ENCODE measurements at places on chromosomes 12 and 14.

GRCh38 chr12:46144433-46144832 lies 124.4 kb downstream of the SLC38A1 start:
- DNase-seq: no peak

DNA sequence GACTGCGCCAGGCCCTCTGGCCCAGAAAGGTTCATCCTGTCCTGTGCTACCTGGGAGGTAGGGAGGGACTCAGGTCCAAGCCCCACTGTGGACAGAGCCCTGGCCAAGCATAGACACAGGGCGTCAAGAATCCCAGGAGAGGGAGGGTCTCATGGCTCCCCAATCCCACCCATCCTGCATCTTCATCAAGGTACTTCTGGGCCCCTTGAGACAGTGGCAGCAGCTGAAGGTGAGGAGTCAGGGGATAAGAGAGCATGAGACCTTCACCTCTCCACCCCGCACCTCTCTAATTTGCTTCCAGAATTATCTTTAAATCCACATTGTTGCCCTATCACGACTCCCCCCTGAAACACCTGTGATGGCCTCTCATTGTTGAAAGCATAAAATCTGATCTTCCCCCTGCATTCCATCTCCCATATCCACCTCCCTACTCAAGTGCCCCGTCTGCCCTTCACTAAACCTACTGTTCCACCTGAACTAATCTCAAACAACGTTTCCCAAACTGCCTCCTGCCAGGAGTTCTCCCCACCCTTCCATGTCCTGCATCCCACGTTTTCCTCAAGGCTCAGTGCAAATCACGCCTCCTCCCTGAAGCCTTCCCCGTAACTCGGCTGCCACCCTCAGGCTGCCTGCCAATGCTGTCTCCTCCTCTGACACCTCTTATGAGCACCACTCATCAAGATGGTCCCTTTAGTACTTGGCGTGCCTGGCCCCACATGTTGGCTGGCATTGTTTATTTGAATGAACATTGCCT lies 27.1 kb downstream of the KRT18 start:
- peak; percentile 22 for DNase-seq

DNA sequence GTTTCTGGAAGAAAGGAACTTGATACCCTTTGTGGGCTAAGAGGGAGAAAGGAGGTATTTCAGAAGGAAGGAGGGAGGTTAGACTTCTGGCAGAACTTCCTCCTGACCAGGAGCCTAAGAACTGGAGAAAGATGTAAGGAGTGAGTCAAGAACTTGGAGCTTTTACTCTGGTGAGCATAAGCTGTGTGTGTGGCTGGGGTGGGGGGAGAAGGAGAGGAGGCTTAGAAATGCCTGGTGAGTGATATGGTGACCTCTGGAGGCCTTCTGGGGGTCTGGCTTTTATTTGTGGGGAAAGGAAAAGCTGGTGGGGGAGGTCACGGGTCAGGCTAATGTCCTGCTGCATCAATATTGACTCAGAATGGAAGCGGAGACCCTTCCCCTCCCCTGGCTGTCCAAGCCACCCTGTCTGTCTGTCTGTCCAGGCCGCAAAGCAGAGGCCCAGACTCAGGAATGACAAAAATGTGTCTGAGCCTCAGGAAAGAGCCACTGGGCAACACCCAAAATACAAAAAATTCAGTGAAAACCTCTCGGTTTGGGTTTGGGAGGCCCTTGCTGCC lies 4.8 kb downstream of the LRP1 start:
- peak; percentile 88 for DNase-seq

DNA sequence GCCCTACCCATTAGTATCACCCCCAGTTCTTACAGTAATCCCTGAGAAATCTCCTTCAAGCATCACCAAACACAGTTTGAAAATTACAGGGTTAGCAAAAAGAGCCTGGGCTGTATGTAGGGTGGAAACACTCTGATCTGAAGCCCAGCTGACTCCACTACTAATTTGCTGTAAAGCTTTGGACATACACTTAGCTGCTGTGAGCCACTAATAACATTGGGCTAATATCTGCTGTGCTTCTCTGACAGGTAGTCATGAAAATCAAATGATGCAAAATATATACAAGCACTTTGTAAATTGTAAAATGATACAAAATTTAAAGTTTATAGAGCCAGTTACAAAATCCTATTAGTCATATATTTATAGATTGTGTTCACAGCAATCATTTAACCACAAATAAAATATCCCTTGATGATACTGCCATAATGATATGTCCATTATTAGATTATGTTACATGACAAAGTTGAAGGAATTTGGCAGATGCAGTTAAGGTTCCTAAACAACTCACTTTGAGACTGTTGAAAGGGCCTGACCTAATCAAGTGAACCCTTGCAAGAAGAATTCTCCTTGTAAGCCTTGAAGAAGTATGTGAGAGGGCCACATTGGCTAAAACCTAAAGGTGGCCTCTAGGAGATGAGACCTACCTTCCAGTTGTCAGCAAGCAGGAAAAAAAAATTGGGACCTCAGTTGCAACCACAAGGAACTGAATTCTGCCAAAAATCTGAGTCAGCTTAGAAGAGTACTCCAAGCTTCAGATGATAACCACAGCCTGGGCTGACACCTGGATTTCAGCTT lies 19.0 kb downstream of the TWF1 start:
- DNase-seq: peak; percentile 20

- peak; percentile 11 for DNase-seq
Measured at GRCh38 chr12:21526053-21526452, at the start of gene SPX. TSS of gene SPX (plus strand) at chr12:21526296. CDS start at chr12:21526473, 177 bp downstream.
